ENCODE measurements at places on chromosomes 5 and 9. TPM values are rescaled to one million over a fixed set of nuclear protein-coding genes. Genes with fewer than 3 reads are reported as not detected.

Gene PRSS3
- total RNA-seq: not detected

Gene TMEM267
- total RNA-seq: 10.0 TPM

Gene PSIP1
- total RNA-seq: 187 TPM

Gene GRXCR2
- total RNA-seq: not detected

Gene SEMA4D
- 38.2 TPM for total RNA-seq

Gene RANBP17
- 95.5 TPM for total RNA-seq

Gene DOCK8
- total RNA-seq: 4.1 TPM

Gene UGT3A1
- not detected for total RNA-seq

Gene IFNW1
- total RNA-seq: not detected

Gene CARD9
- total RNA-seq: 0.63 TPM

All from parietal lobe (tissue), 2 donors.